ENCODE measurements at places on chromosomes 3 and 15. TPM values are rescaled to one million over a fixed set of nuclear protein-coding genes. Genes with fewer than 3 reads are reported as not detected.

RTP4 gene
- total RNA-seq, result not detected

GUCA1C gene
- total RNA-seq, result not detected

MINAR1 gene
- total RNA-seq, result 0.61 TPM

FAM3D gene
- total RNA-seq, result not detected

SLC15A2 gene
- total RNA-seq, result 0.33 TPM

OR5K2 gene
- total RNA-seq, result not detected

SLC22A13 gene
- not detected for total RNA-seq

ARPC4 gene
- 152 TPM for total RNA-seq

VIPR1 gene
- 1.7 TPM for total RNA-seq

MORC1 gene
- total RNA-seq, result not detected

SYNPR gene
- not detected for total RNA-seq

ARL8B gene
- total RNA-seq, result 63.2 TPM
